ENCODE measurements at places on chromosomes 3 and 15. TPM values are rescaled to one million over a fixed set of nuclear protein-coding genes. Genes with fewer than 3 reads are reported as not detected.

- no peak for DNase-seq
Observed at GRCh38 chr15:57297163-57297593, 79.1 kb upstream of the CGNL1 start.

DNA sequence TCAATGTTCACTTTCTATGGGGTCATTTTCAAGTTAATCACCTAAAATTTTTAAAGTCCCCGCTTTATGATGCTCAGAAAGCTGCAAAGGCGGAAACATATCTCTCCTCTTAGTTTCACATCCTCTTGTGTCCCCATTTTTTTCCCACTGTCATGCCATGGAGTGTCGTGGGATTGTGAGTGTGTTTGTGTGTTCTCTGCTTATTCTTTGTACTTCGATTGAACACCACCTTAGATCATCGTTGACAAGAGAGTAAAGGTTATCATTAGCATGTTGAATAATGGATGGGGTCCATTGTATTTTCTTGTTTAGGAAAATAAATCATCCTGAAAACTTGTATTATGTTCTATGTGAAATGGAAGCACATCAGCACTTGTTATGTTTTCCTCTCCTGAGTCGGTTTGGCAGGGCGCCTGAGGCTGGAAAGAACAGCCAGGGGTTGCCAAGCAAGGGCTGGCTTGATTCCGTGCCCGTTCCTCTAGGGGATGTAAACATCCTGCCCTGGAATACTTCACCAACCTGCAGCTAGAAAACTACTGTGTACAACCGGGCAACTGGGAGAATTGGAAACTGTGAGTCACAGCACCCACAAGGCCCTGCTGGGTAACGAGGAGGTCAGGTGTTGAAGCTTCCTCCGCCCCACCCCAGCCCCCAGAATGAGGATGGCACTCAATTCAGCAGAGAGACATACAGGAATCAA is 67.2 kb downstream of the EIF4E3 start:
- DNase-seq, result peak; percentile 6

Gene ALPK3
- total RNA-seq, result 0.03 TPM

DNA sequence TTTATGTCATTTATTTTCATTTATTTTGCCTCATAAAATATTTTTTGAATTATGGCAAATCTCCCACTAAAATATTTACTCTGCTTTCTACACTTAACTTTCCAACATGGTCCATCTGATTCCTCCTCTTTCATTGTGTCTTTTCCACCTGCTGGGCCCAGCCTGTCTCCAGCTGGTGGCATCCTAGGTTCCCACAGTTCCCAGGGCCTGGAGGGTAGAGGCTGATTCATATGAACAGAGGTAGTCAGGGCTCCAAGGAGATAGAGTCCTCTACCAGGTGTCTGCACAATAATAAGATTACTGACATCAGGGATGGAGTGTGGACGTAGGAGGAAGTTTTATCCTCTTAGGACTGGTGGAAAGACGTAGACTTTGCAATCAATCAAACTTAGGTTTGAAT is 14.3 kb downstream of the ZBTB38 start:
- DNase-seq, result no peak

- no peak for DNase-seq
Observed at GRCh38 chr3:42979044-42979972, at the start of gene GASK1A. GASK1A (plus strand) TSS chr3:42979311; CDS start chr3:42979643, 332 bp downstream.

GRCh38 chr3:141292356-141293058 is 60.9 kb downstream of the PXYLP1 start:
- DNase-seq, result no peak

Gene C3orf52
- total RNA-seq, result 12.4 TPM

Gene EPHB3
- total RNA-seq, result 0.37 TPM

GRCh38 chr3:67516496-67516895 is 137.9 kb downstream of the SUCLG2 start:
- DNase-seq, result no peak

Gene CYP19A1
- total RNA-seq, result 0.13 TPM

DNA sequence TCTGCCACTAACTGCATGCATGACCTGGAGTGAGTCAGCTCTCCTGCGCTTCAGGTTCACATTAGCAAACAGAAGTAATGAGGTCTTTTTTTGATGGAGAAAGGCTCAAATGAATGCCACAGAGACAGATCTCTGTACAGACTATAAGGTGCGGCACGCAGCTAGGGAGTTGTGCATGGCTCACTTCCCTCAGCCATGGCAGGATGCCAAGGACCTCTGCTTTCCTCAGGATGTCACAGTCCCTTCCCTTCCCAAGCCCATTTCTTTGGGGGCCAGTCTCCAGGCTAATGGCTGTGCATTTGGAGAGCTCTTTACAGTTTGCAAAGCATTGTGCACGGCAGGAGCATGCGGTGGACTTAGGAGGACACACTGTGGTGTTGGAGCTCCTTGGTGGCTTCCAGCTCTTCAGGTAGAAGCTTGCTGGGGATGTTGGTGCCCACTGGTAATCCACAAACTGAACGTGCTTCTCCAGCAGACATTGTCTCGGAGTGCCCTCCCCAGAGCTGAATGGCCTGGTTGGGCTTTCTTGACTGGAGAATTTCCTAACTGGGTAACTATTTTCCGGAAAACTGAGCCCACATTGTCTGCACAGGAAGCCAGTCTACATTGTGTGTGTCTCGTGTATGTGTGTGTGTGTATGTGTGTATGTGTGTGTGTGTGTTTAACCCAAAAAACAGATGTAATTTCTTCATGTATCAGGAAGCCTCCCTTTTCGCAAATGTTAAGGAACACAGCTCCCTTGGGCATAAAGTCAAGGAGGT is 172.5 kb upstream of the TLE3 start:
- DNase-seq, result no peak

Gene LIPC
- total RNA-seq, result not detected

Gene ROPN1
- total RNA-seq, result 33.4 TPM

Gene UCN2
- 18.8 TPM for total RNA-seq

GRCh38 chr15:51825698-51826097 is 3.8 kb upstream of the TMOD3 start:
- DNase-seq, result no peak

GRCh38 chr15:92637626-92638025 is 17.9 kb downstream of the FAM174B start:
- no peak for DNase-seq

DNA sequence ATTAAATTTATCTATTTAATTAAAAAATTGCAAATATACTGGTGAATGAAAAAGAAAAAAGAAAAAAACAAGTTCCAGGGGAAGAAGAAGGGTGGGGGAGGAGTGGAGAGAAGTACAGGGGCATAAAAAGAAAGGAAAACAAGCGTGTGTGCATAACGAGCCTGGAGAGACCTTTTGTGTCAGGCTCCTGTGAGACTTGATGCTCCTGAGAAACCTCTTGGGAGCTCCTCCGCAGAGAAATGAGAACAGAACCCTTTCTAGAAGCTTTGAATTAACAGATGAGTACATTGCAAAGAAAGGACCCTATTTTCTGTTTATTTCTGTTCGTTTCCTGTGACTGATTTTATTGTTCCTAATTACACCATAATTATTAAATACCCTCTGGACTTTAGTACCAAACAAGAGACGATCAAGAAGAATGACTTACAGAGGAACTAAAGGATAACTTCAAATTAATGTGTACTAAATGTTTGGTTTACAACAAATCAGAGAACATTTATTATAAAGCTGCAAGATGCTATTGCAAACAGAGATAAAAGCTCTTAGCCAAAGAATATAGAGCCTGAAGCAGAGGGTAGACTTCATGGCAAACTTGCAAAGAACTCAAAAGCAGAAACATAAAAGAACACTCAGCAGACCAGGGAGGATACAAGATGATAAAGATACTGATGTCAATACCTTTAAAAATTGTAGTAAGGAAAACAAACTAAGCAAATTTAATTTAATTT is 74.7 kb downstream of the DPPA2 start:
- peak; percentile 28 for DNase-seq

GRCh38 chr3:71317140-71317539 is 266.4 kb downstream of the FOXP1 start:
- no peak for DNase-seq

GRCh38 chr3:65619888-65620287 is 418.8 kb downstream of the MAGI1 start:
- no peak for DNase-seq

DNA sequence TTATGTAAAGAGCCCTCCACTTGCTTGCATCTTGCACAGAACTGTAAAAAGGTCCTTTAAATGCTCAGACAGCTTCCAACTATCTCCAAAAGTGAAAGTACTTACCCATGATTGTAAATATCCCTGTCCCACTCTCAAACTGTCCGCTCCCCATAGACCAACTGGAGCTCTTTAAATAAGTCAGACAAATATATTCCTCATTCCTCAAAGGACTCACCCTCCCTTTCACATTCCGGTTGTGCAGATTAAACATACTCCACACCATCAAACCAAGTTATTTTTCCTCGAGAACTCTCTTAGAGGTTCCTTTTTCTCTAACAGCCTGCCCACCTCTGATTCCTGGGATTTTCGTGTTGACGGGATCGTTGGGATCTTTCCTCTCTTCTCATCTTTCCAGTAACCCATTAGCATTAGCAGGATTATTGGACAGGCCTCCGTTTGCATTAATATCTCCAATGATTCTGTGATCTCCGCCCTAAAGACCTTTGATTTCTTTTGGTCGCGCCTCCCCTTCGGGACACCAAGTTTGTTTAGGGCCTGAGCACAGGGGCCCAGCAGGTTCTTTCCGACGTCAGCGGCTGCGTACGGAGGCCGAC is 763 bp downstream of the GOLGB1 start:
- peak; percentile 67 for DNase-seq

Gene ABHD14A
- total RNA-seq, result 45.2 TPM

Gene MLF1
- total RNA-seq, result 19.8 TPM

DNA sequence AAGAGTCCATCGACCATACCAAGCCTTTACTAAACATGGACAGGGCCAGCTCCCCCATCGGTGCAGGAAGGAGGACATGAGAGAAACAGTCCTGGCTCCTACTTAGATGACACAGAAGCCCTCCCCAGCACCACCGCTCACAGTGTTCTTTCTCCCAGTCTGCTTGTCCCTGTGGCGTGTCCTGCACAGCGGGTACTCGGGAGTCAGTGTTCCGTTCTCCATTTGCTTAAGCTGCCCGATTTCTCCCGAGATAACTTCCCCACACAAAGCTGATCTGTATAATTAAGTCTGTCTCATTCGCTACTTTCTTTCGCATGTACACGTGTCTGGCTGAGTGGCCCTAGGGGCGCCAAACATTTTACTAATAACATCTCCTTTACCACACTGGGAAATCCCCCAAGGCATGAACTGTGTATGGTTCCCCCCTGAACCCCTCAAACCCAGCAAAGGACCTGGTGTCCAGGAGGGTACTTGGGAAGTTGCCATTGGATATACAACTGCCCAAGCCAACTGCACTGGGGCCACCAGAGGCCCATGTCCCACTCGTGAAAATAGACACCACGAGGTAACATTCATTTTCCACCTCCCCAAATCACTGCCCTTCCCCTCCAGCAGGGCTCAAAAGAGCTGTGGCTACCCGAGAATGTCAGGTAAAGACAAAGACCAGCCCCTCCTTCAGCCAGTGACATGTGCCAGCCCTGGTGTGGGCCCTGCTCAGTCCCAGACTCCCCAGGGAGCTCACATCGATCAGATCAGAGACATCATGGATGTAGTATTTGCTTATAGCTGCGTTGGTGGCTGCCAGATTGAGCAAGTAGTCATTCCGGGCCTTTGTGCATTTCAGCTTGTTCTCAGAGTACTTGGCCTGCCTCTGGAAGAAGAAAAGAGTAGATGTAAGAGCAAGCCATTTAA is 96.5 kb upstream of the RAD18 start:
- DNase-seq, result no peak

- DNase-seq, result no peak
Observed at GRCh38 chr3:100615684-100616083, 6.3 kb downstream of the ADGRG7 start.

Gene P3H2
- total RNA-seq, result 18.1 TPM

Gene FSIP1
- 0.42 TPM for total RNA-seq

- DNase-seq, result no peak
Observed at GRCh38 chr3:141895731-141896130, 19.3 kb downstream of the ATP1B3 start.

DNA sequence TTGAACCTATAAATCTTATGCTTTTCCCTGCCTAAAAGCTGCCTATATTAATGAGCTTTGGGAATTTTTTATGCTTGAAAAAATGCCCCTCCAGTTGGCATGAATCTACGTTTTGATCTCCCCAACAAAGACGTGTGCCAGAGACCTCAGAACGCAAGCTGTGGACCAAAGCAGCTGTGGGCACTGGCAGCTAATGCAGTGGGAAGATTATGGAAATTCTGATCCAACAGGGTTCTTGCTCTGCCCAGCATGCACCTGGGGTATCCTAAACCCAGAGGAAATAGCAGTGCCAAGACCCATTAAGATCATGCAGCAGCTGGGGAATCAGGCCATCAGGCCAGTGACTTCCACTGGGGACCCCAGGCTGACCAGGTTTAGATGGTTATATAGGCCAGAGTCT is 423.0 kb downstream of the ZBBX start:
- no peak for DNase-seq

Gene MKRN2OS
- total RNA-seq, result not detected

DNA sequence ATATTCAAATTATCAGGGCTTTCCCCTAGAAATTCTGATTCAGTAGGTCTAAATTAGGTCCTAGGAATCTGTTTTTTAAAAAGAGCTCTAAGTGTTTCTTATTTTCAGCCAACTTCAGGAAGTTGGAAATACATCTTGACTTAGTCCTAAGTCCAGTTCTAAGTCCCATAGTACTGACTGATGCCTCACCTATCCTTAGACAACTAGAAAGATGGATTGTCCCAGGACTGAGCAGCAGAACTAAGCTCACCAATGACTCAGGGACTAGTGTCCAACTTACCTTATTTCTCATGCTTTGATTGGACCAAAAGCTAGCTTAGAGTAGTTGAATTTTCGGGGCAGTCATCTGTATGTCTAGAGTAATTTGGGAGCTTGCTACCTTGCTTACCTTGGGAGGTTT is 26.2 kb upstream of the C3orf38 start:
- no peak for DNase-seq

DNA sequence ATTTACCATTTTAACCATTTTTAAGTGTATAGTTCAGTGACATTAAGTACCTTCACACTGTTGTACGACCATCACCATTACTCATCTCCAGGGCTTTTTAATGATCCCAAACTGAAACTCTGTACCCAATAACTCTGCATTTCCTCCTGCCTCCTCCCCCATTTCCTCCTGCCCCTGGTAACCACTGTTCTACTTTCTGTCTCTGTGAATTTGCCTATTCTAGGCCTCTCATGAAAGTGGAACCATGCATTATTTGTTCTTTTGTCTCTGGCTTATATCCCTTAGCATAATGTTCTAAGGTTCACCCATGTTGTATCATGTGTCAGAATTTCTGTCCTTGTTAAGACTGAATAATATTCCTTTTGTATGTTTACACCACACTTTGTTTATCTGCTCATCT is 154.2 kb downstream of the MECOM start:
- DNase-seq, result no peak

DNA sequence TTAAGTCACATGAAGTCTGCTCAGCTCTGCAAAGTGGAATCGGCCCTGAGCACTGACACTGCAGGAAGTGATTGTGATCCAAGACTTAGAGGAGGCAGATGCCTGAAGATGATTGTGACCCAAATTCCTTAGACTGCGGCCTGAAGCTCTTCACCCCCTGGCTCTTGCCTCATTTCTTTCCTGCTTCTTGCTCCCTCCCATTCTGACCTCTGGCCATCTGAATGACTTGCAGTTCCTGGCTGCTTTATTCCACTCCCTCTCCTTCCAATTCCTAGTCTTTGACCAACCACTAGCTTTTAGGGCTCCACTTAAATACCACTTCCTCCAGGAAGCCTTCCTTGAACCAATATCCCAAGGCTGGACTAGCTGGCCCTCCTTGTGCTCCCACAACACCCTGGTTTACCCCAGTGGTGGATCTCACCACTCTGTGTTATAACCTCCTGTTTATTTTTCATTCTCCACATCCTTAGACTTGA is 9.9 kb upstream of the EPB42 start:
- DNase-seq, result peak; percentile 9

Gene DNAJA4
- total RNA-seq, result 8.7 TPM

Gene KBTBD13
- total RNA-seq, result not detected
